ENCODE measurements at places on chromosomes 16 and 17. TPM values are rescaled to one million over a fixed set of nuclear protein-coding genes. Genes with fewer than 3 reads are reported as not detected.
A peak's percentile ranks its signal among the peaks of the same experiment; 100 is the strongest.

- DNase-seq, result peak; percentile 97
- H3K4me1 ChIP-seq, result no peaks in the 10 kb centered on the region
- no peaks in the 10 kb centered on the region for H3K27me3 ChIP-seq
- H3K36me3 ChIP-seq, result no peaks in the 10 kb centered on the region
Measured at GRCh38 chr16:10918294-10919002, 23.8 kb downstream of the DEXI start.

DNA sequence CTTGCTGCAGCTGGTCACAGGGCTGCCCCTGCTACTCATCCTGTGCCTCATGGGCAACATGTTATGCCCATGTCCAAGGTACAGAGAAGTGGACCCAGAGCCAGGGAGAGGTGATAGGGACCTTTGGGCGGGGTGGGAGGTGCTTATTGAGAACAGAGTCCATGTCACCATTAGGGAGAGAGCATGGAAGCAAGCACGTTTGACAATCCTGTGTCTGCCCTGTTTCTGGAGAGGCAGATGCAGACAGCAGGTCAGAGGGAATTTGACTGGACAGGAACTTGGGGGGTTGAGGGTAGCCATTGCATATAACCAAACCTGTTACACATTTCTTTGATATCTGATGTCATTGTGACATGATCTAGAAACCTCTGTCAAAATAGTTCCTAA lies 14.3 kb upstream of the ARL4D start:
- DNase-seq, result peak; percentile 26
- H3K27ac ChIP-seq, result no peak overlapping the region
- H3K4me3 ChIP-seq, result no peak overlapping the region
- H3K36me3 ChIP-seq, result no peaks in the 10 kb centered on the region
- H3K27me3 ChIP-seq, result no peaks in the 10 kb centered on the region

- H3K4me3 ChIP-seq, result no peak overlapping the region
- H3K27ac ChIP-seq, result no peak overlapping the region
- DNase-seq, result no peak
- no peaks in the 10 kb centered on the region for H3K36me3 ChIP-seq
Measured at GRCh38 chr17:47712330-47713023, 18.5 kb downstream of the TBKBP1 start.

GRCh38 chr17:38415250-38416194 lies 12.7 kb upstream of the ARHGAP23 start:
- no peak overlapping the region for H3K4me3 ChIP-seq
- no peaks in the 10 kb centered on the region for H3K27me3 ChIP-seq
- DNase-seq, result no peak
- H3K36me3 ChIP-seq, result no peaks in the 10 kb centered on the region
- H3K4me1 ChIP-seq, result no peaks in the 10 kb centered on the region
- H3K27ac ChIP-seq, result no peak overlapping the region

GRCh38 chr17:57899391-57899790 lies 49.5 kb upstream of the MRPS23 start:
- no peaks in the 10 kb centered on the region for H3K4me1 ChIP-seq
- no peaks in the 10 kb centered on the region for H3K27me3 ChIP-seq
- H3K4me3 ChIP-seq, result no peak overlapping the region
- H3K36me3 ChIP-seq, result no peaks in the 10 kb centered on the region

The TMEM204 gene
- 38.1 TPM for total RNA-seq

DNA sequence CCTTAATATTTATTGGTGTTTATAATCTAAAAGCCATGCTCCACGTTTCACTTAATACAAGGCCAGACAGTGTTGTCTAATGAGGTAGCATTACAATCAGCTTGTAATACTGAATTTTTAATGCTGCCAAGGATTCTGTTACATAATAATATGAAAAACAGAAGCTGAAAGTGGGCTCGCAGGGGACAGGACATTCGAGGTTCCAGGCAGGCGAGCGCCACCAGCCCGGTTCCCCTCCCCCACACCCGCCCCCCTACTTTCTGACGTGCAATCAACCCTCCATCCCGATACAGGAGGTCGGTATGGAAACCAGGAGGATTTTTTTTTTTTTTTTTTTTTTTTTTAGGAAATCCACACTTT lies 6.2 kb upstream of the ZFHX3 start:
- no peaks in the 10 kb centered on the region for H3K36me3 ChIP-seq
- DNase-seq, result no peak
- H3K27me3 ChIP-seq, result no peaks in the 10 kb centered on the region
- H3K4me1 ChIP-seq, result peaks cover 2% of the 10 kb centered on the region

- no peak overlapping the region for H3K4me3 ChIP-seq
- H3K36me3 ChIP-seq, result no peaks in the 10 kb centered on the region
- DNase-seq, result no peak
- H3K27ac ChIP-seq, result no peak overlapping the region
- H3K27me3 ChIP-seq, result no peaks in the 10 kb centered on the region
Measured at GRCh38 chr17:38751144-38751807, 1.3 kb upstream of the PSMB3 start.

DNA sequence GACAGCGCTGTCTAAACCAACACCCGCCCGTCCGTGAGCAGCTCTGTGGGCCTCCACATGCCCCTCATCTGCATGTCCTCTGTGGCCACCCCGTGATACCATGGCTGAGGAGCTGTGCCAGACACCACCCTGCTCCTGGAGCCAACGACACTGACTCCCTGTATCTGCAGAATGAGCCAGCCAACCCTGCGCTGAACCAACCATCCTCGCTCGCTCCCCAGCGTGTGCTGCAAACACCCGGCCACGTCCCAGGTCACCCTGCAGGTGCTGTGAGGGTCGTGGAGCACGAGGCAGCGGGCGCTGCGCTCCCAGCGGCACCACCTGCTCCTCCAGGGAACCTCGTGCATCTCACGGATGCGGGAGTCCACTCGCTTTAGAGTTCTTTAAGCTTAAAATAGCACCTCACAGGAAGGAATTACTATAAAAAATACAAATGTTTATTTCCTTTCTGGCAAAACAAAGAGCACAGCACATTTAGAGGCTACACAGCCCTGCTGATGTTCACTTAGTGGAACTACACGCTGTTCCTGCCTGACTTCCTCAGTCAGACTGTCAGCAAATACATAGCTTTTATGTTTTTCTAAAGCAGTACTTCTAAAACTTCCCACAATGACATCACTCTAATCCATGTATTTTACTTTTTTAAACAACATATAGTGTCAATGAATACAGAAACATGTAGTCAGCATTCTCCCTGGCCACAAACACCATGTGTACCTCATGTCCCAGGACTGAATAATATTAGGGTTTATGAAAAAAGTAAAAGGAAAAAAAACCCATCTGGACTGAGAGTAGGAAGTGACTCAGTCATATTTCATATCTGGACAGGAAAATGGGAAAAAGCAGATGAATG lies 43.5 kb downstream of the MAP1LC3B start:
- H3K27ac ChIP-seq, result no peak overlapping the region
- H3K27me3 ChIP-seq, result no peaks in the 10 kb centered on the region
- no peaks in the 10 kb centered on the region for H3K36me3 ChIP-seq
- no peak for DNase-seq

DNA sequence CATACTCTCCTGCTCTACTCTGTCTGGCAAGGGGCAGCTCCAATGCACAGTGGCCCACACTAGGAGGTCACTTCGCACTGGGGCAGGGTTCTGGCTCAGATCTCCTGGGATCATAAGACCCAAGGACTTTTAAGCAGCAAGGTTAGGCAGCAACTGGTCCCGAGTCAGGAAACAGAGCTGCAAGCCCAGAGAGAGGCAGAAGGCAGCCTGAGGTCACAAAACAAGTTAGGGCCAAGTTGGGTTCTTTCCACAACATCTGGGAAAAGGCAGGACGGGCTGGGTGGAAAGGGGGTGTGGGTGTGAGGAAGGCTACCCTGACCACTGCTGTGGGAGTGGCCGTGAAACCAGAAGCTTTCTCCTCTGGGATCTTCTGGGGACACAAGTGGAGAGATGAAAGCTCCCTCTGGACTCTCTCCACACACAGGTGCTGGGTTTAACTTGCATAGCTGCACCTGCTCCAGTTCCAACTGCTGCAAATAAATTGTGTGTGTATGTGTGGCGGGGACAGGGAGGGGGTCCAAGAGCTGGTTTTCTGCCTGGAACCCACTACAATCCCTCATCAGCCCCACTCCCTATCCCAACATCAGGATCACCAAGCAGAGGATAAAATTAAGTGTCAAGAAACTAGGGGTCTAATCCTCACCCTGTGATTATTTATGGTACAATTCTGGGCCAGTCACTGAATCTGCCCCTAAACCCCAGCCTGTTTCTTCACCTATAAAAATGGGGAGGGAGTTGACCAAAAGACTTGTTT lies 8.0 kb upstream of the TSPOAP1 start:
- no peaks in the 10 kb centered on the region for H3K36me3 ChIP-seq
- H3K4me1 ChIP-seq, result no peaks in the 10 kb centered on the region
- H3K27ac ChIP-seq, result no peak overlapping the region
- no peak overlapping the region for H3K4me3 ChIP-seq

DNA sequence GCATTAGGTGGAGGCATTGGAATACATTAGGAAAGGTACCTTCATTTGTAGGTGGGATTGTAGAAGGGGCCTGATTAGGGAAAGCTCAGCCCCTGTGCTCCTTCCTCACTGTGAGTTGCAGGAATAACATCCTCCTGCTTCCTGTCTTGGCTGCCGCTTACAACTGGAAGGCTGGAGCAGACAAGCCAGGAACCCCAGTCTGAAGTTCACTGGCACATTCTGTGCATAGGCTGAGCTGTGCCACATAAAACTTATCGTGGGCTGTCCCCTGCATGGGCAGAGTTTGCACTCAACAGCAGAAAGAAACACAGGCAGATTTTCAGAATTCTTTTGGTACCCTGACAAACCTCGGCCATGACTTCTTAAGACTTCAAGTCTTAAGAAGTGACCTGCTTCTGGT lies 200.1 kb downstream of the SALL1 start:
- H3K36me3 ChIP-seq, result no peaks in the 10 kb centered on the region
- no peaks in the 10 kb centered on the region for H3K4me1 ChIP-seq
- no peak overlapping the region for H3K27ac ChIP-seq

DNA sequence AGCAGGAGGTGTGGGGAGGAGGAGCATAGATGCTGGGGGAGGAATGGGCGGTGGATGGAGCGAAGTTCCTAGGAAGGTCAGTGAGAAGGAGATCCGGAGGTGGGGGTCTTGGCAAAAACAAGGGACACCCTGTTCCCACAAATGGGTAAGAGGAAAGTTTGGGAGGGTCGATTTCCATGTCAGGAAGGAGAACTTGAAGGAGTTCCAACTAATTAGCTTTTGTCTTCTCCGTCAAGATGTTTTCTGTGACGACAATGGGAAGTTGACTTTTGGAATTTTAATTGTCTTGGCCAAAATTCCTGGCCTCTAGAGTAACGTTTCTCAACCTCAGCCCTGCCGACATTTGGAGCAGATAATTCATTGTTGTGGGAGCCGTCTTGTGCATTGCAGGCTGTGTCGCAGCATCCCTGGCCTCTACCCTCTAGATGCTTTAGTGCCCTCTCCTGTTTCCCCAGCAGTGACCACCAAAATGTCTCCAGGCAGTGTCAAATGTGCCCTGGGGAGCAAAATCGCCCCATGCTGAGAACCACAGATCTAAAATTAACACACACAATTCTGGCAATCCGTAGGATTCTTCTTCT lies 97.1 kb downstream of the PITPNC1 start:
- no peaks in the 10 kb centered on the region for H3K36me3 ChIP-seq
- no peak overlapping the region for H3K4me3 ChIP-seq
- DNase-seq, result no peak
